ENCODE measurements at places on chromosomes 1 and 21. TPM values are rescaled to one million over a fixed set of nuclear protein-coding genes. Genes with fewer than 3 reads are reported as not detected.

UBIAD1 gene
- total RNA-seq = 10.0 TPM

MRPL20 gene
- 109 TPM for total RNA-seq

LAMC1 gene
- 539 TPM for total RNA-seq

TRIM45 gene
- total RNA-seq = 7.3 TPM

TGFBR3 gene
- total RNA-seq = 106 TPM

CREB3L4 gene
- total RNA-seq = 10.3 TPM

PKN2 gene
- total RNA-seq = 28.8 TPM

All from smooth muscle cell of trachea (primary cell).